ENCODE measurements at places on chromosomes 4 and X.

- peak; percentile 9 for DNase-seq
Observed at GRCh38 chr4:25144870-25145481, 15.3 kb downstream of the SEPSECS start.

GRCh38 chrX:138847930-138848329 is 136.4 kb upstream of the FGF13 start:
- DNase-seq = peak; percentile 1

DNA sequence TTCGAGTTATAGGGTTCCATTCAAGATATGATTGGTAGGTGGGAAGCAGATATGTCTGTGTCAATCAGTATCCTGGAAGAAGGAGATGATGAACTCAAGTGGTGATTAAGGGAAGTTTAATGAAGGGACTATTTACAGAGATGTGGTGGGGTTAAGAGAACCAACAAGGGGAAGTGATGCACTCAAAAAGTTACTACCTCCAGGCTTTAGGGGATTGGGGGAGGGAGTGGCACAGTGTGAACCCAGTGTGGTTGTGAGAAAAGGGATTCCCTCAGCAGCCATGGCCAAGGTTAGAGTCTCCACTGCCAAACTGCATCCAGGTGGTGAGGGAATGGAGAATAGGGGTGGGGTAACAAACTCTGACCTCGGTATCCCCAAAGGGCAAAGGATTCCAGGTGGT is 27.9 kb downstream of the PKD2 start:
- DNase-seq = no peak

GRCh38 chr4:155612074-155612473 is 54.6 kb upstream of the GUCY1A1 start:
- DNase-seq = no peak

DNA sequence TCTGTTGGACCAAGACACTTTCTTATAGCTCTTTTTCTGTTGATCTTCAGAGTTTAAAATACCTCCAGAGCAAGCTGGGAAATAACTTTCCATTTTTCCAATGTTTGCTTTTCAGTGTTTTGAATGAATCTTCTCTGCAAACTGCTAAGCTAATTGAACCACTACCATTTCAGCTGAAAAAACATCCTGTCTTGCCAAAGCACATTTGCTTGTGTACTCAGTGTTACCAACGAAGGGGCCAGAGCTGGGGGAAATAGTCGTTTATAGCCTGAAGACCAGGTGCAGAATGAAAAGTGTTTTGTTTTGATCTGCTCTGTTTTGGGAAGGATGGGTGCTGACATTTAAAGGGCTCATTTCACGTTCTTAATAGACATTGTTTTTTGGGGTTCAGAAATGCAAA is 88.4 kb upstream of the CLNK start:
- DNase-seq = no peak

DNA sequence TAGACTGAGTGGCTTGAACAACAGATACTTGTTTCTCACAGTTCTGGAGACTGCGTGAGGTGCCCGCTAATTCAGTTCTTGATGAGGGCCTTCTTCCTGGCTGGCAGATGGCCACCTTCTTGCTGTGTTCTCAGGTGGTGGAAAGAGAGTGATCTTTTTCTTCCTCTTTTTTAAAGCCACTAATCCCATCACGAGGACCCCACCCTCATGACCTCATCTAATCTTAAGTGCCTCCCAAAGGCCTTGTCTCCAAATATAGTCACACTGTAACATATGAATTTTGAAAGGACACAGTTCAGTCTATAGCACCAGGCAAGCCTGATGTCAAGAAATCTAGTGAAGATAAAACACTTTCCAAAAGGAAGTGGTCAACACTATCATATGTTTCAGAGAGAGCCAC is 12.4 kb downstream of the VAMP7 start:
- DNase-seq = no peak

GRCh38 chrX:13695601-13696115 is 6.7 kb downstream of the RAB9A start:
- DNase-seq = no peak

GRCh38 chrX:34584781-34585180 is 72.3 kb downstream of the TMEM47 start:
- DNase-seq = no peak

GRCh38 chr4:127400276-127400675 is 232.5 kb upstream of the INTU start:
- no peak for DNase-seq

DNA sequence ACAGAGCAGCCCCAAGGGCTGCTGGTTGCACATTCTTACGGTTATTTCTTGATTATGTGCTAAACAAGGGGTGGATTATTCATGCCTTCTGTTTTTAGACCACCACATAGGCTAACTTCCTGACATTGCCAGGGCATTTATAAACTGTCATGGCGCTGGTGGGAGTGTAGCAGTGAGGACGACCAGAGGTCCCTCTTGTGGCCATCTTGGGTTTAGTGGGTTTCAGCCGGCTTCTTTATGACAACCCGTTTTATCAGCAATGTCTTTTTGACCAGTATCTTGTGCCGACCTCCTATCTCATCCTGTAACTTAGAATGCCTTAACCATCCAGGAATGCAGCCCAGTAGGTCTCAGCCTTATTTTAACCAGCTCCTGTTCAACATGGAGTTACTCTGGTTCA is 212.4 kb upstream of the GRID2 start:
- no peak for DNase-seq

DNA sequence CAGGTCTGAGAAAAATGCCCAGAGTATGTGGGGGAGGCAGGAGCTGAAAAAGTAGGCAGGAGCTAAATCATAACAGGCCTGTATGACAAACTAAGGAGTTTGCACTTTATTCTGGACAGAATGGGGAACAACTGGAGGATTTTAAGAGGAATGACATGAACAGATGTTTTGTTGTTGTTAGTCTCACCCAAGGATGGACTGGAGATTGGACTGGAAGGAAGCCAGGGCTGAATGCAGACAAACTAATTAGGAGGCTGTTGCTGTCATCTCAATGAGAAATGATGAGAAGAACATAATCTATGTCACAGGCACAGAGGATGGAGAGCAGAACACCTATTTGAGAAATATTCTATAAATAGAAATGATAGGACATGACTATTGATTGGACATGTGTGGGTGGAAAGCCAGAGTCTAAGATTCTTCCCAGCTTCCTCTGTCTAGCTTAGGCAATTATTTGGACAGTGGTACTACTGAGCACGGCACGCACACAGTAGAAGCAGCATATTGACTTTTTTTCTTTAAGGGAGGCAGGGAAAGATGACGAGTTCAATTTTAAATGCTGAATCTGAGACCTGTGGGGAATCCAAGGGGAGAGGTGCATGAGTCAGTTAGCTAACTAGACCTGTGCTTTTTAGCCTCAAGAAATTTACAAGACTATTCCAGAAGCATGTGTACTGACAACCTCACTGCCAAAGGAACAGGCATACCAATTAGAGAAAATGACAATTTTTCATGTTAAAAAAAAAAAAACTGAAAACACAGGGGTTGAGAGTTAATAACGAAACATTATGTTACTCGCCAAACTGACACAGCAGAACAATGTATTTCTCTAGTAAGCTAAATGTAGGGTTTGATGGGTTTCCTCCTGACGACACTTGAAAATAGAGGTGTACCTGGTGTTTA is 963 bp upstream of the USO1 start:
- DNase-seq = peak; percentile 46

- no peak for DNase-seq
Observed at GRCh38 chr4:114272226-114272625, 292.8 kb upstream of the ARSJ start.

GRCh38 chrX:857376-857775 is 226.8 kb downstream of the SHOX start:
- DNase-seq = no peak

- no peak for DNase-seq
Observed at GRCh38 chr4:56803471-56803870, 18.0 kb downstream of the SPINK2 start.

DNA sequence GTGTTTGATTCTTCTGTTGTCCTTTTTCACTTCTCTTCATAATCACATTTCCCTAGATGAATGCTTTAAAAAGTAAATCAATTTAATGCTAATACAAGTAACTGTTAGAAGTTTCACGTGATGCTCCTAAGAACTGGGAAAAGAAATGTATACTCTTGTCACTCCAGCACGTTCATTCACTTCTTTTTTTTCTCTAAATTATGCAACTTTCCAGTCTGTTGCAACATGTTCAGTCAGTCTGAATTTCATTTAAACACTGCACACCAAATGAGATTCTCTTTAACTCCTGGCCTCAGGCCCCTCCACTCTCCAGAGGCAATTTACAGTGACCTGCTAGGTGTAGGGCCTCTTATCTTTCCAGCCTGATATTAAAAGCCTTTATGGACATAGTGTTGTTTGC is 321.9 kb downstream of the HS3ST1 start:
- no peak for DNase-seq

- DNase-seq = no peak
Observed at GRCh38 chrX:20265726-20266681, 705 bp downstream of the RPS6KA3 start.

DNA sequence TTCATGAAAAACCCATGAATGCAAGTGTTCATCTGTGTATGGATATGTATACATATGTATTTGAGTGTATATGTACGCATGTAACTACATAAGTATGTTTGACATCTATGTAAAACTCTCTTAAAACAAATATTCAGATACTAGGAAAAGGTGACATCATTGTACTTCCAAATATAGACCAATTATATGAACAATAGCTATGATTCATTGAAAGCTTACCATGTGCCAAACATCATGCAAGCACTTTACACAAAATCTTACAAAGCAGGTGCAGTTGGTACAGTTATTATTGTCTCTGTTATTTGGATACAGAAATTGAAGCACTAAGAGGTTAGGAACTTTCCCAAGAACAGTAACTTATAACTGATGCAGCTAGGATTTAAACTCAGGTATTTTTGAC is 21.4 kb downstream of the MAGEB17 start:
- no peak for DNase-seq

- DNase-seq = no peak
Observed at GRCh38 chr4:119087121-119087520, 48.5 kb upstream of the MYOZ2 start.

Measured in SK-N-DZ (cell line).